Activated CD4-positive, alpha-beta T cell treated with anti-CD3 and anti-CD28 coated beads, Interleukin-2, amount 50 U/mL, for 24 hours (primary cell): ENCODE measurements at places on chromosomes 12 and 14.

- DNase-seq: no peak
Measured at GRCh38 chr12:132246997-132247717, 82.2 kb downstream of the GALNT9 start.

DNA sequence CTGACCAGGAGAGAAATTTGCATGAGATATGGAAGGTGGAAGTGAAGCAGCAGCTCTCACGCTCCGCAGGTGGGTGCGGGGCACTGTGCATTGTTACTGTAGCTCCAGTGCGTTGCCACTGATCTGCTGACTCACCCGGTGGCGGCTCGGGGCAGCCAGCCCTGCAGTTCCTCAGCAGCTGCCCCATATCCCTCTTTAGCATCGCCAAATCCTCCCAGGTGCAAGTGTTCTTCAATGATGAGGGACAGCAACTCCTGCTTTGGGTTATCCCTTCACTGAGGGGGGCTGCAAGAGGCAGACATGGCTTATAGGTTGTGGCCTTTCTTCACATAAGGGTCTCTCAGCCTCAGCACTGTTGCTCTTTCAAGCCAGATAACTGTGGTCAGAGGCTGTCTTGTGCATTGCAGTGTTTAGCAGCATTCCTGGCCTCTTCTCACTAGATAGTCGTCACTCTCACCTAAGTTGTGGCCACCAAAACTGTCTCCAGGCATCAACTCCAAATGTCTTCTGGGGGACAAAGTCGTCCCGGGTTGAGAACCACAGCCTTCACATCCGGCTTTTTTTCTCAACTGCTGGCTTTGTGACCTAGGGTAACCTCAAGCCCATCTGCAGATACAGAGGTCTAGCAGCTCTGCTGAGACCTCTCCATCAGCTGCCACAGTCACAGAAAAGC, 180.8 kb downstream of the EFCAB11 start:
- peak; percentile 37 for DNase-seq

DNA sequence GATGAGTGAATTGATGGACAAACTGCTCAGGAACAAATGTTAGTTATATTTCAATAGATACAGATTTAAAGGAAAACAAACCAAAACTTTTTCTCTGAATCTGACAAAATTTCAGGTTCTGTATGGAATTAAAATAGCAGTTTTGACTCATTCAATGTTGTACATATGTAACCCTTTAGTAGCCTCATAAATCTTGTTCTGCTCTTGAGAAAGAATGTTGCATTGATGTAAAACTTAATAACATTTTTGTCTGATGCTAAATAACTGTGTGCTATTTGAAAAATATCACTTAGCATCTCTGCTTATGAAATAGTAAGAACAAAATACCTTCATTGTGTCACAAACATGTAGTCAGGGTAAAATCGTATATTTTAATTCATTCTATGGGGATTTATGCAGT, 168.9 kb upstream of the NOVA1 start:
- no peak for DNase-seq

DNA sequence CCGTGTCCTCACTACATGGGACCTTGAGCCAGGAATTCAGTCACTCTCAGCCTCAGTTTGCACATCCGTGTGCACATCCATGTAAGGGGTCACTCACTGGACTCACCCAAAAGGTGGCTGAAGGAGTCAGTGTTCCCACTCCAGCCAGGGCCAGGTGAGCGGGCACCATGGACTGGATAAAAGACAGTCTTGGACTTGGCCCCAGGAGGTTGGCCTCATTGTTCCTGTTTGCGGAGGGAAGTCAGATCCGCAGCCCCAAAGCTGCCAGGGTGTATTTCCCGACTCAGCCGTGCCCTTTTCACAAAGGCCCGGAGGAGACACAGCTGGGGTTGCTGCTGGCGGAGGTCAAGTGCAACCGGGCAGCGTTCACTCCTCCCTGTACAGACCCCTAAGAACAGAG, 170.7 kb upstream of the MYL2 start:
- DNase-seq: no peak

DNA sequence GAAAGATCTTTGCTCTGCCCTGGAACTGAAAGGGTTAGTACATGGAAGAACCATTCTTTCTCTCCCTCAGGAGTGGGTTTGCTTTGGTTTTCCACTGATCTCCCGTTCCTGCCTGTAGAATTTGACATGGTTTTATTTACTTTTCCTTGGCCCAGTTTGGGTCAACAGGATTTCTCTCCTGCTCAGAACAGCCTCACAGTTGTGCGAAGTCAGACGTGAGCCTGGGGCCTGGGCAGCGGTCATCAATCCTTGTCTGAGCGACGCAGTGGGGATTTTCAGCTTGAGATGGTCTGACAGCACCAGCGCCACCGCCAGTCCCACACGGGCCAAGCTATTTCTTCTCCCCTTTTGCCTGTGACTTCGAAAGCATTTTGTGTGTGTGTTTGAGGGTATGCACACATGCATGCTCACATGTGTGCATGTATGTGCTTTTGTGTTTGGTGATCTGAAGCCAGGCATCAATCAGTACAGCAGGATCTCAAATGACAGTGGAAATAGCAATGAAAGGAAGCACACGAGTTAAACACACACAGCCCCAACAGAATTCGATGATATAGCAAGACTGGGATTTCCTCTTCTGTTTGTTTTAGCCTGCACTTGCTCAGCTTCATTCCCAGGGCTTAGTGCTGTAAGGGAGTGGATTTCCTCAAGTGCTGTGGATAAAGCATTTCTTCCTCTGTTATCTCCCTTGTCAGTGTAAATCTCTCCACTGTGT, 58.3 kb downstream of the SMOC1 start:
- no peak for DNase-seq

- DNase-seq: no peak
Measured at GRCh38 chr12:114163771-114164170, 197.6 kb upstream of the RBM19 start.

- no peak for DNase-seq
Measured at GRCh38 chr14:30445011-30445793, 113.8 kb upstream of the G2E3 start.

GRCh38 chr12:24349051-24349799, 399.8 kb upstream of the SOX5 start:
- DNase-seq: no peak
